Progenitor cell of endocrine pancreas (in vitro differentiated cells): ENCODE measurements at places on chromosomes 1 and 21. TPM values are rescaled to one million over a fixed set of nuclear protein-coding genes. Genes with fewer than 3 reads are reported as not detected.

The NUP210L gene
- 0.05 and 0.07 TPM in 2 replicates for total RNA-seq

DNA sequence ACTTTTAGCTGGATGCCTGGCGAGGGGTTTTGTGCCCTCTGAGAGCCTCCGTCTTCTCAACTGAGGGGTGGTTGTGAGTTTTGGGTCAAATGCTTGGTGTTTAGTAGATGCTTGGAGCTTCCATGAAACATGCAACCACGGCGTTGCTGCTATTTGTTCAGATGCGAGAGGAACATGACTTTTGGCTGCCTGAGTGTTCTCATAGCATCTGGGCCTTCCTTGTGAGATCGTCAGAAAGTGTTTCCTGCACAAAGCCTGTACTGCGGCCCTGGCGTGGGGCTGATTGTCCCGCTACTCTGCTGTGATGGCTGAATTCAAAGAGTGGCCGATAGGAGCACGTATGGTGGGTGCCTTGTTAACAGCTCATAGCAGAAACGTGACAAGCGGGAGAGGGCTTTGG, 69.8 kb upstream of the FAM3B start:
- H3K4me1 ChIP-seq: no peaks in the 10 kb centered on the region
- H3K27ac ChIP-seq: no peak overlapping the region
- no peak for DNase-seq
- H3K4me3 ChIP-seq: no peak overlapping the region

GRCh38 chr21:26795412-26795805, 49.8 kb downstream of the ADAMTS1 start:
- H3K4me1 ChIP-seq: peaks cover 5% of the 10 kb centered on the region
- H3K27ac ChIP-seq: no peak overlapping the region
- DNase-seq: no peak
- no peak overlapping the region for H3K4me3 ChIP-seq

- H3K4me3 ChIP-seq: no peak overlapping the region
- peaks cover 3% of the 10 kb centered on the region for H3K4me1 ChIP-seq
- H3K27me3 ChIP-seq: no peaks in the 10 kb centered on the region
- H3K36me3 ChIP-seq: no peaks in the 10 kb centered on the region
- H3K27ac ChIP-seq: no peak overlapping the region
These were observed 10.7 kb upstream of the SDC3 start for GRCh38 chr1:30919025-30919881.

DNA sequence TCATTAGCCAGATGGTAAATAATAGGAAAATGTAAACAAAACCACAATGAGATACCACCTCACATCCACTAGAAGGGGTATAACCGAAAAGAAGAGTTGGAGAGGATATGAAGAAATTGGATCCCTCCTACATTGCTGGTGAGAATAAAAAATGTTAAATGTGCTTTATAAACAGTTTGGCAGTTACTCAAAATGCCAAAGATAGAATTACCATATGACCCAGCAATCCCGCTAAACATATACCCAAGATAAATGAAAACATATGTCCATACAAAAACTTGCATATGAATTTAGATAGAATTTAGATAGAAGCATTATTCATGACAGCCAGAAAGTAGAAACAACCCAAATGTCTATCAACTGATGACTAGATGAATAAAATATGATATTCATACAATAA, 4.4 kb upstream of the FMO2 start:
- no peak overlapping the region for H3K4me3 ChIP-seq
- no peaks in the 10 kb centered on the region for H3K27me3 ChIP-seq
- no peaks in the 10 kb centered on the region for H3K36me3 ChIP-seq
- DNase-seq: no peak
- H3K4me1 ChIP-seq: peaks cover 23% of the 10 kb centered on the region
